WTC11 (cell line): ENCODE measurements at places on chromosomes 11 and 22. TPM values are rescaled to one million over a fixed set of nuclear protein-coding genes. Genes with fewer than 3 reads are reported as not detected.

C1QTNF6 gene
- total RNA-seq = 5.7 to 6.4 TPM (median 5.9 TPM) in 3 replicates

CPT1B gene
- 33.7 to 47.8 TPM (median 47.4 TPM) in 3 replicates for total RNA-seq

DYNC2H1 gene
- total RNA-seq = 13.7 to 17.2 TPM (median 14.9 TPM) in 3 replicates

PYGM gene
- 6.6 to 8.7 TPM (median 8.2 TPM) in 3 replicates for total RNA-seq

LIF gene
- 4.6 to 7.2 TPM (median 6.1 TPM) in 3 replicates for total RNA-seq

LGR4 gene
- total RNA-seq = 47.8 to 53.8 TPM (median 51.1 TPM) in 3 replicates

SERHL2 gene
- total RNA-seq = 0.37 to 1.1 TPM (median 0.92 TPM) in 3 replicates

OR52A1 gene
- total RNA-seq = 3.7 to 5.4 TPM (median 4.4 TPM) in 3 replicates

SLC15A3 gene
- 10.2 to 12.1 TPM (median 11.5 TPM) in 3 replicates for total RNA-seq

SLC35F2 gene
- 22.0 to 27.1 TPM (median 22.8 TPM) in 3 replicates for total RNA-seq

TUB gene
- 29.2 to 32.1 TPM (median 30.0 TPM) in 3 replicates for total RNA-seq

TENM4 gene
- 17.2 to 25.0 TPM (median 18.1 TPM) in 3 replicates for total RNA-seq

ALDH3B2 gene
- total RNA-seq = 0.13 to 0.30 TPM (median 0.30 TPM) in 3 replicates

RAG2 gene
- not detected in 3 replicates for total RNA-seq

SYNGR1 gene
- 26.5 to 35.3 TPM (median 28.7 TPM) in 3 replicates for total RNA-seq

BBOX1 gene
- total RNA-seq = not detected in 3 replicates

C11orf87 gene
- total RNA-seq = 0.20 to 0.25 TPM (median 0.23 TPM) in 3 replicates

SEC14L2 gene
- total RNA-seq = 2.4 to 3.9 TPM (median 3.9 TPM) in 3 replicates

PHOX2A gene
- total RNA-seq = 1.3 to 1.6 TPM (median 1.3 TPM) in 3 replicates

NAALAD2 gene
- 3.7 to 6.0 TPM (median 5.5 TPM) in 3 replicates for total RNA-seq

LRRC4C gene
- total RNA-seq = 0.41 to 1.3 TPM (median 0.72 TPM) in 3 replicates

RASSF10 gene
- 2.6 to 3.2 TPM (median 2.9 TPM) in 3 replicates for total RNA-seq
